ENCODE measurements at places on chromosomes 4 and X. TPM values are rescaled to one million over a fixed set of nuclear protein-coding genes. Genes with fewer than 3 reads are reported as not detected.

DNA sequence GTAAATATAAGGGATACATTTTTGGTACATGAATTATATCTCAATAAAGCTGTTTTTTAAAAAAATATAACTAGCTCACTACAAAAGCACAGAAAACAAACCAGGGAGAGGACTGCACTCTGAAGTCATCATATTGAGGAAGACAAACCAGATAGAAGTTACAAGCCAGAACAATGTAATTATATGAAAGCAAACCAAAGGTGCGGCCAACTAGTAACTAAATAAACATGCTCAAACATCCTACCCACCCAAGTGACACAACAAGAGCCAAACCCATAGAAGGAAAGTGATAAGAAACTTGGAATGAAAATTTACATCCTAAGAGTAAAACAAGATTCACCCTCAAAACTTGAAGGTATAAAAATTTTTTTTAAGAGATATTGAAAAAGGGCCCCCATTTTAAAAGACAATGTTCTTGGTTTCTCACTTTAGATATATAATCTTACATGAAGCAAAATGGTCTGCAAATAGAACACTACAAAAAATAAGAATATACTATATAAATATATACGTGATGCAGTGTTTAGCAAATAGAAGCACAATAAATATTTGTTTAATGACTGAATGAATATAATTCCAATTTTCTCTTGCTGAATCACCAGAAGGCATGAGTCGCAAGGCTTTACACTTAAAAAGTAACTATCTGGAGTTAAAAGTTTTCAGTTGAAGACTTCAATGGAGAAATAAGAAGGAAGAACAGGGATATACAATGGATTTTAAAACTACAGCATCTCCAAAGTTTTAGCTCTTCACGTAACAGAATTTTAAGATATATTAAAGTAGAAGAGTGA, 4.0 kb upstream of the SH3D19 start:
- DNase-seq, result no peak

- DNase-seq, result no peak
These were observed 618.6 kb upstream of the CPEB2 start for GRCh38 chr4:14383652-14384051.

- DNase-seq, result no peak
These were observed 1.6 kb downstream of the RCHY1 start for GRCh38 chr4:75512386-75513211.

DNA sequence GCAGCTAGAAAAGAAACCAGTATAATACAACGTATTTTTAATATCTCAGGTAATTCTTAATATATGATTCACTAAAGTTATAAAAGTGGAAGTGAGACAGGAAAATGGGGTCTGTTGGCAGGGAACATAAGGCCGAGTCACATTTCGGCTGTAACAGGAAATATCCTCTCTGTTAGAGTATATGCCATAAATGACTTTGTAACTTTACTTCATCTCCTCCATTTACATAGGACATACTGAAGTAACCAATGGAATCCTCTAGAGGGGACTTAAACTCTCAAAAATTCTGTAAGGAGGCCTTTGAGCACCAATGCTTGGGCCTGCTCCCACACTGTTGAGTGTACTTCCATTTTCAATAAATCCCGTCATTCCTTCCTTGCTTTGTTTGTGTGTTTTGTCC, 71.3 kb downstream of the ANKRD17 start:
- DNase-seq, result no peak

DNA sequence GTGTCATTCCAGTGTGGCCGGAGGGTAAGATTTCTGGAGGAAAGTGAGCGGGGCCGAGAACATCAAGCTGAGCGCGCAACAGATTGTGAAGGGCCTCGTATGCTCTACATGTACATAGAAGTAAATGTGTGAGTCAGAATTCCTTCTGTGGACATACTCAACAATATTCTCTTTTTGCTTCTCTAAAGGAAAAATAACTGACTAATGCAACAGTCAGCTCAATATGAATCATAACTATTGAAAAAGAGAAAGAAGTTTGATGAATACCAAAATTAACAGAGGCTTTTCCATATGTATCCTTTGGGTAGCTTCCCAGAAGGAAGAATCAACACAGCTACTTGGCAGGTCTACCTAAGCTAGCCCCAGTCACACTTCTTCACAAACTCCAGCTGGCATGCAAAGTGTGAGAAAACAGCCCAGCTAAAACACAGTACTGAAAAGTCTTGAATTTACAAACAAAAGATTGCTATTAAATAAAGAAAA, 87.5 kb upstream of the ZFP42 start:
- DNase-seq, result no peak

DNA sequence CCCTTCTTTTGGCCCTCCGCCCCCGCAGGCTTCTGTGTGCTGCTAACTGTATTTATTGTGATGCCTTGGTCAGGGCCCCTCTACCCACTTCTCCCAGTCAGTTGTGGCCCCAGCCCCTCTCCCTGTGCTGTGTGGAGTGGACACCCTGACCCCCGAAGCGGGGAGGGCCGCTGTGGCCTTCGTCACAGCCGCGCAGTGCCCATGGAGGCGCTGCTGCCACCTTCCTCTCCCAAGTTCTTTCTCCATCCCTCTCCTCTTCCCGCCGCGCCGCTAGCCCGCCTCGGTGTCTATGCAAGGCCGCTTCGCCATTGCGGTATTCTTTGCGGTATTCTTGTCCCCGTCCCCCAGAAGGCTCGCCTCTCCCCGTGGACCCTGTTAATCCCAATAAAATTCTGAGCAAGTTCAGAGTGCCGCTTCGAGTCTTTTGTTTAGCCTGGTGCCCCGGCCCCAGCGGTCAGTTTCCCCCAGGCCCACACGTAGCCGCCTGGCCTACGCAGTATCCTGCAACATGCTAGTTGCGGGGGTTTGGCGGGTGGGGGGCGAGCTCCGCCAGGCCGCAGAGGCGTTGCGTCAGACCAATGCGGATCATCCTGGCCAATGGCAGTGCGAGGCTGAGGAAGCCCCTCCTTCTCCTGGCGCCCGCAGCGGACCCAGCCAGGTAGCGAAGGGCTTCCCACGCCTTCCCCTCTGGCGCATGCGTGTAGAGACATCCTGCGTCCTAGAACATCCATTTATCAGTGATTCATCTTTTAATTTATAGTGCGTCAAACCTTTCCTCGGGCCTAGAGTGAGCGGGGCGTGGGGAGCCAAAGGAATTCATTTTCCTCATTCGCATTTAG, 5.6 kb upstream of the KANTR start:
- peak; percentile 63 for DNase-seq

DNA sequence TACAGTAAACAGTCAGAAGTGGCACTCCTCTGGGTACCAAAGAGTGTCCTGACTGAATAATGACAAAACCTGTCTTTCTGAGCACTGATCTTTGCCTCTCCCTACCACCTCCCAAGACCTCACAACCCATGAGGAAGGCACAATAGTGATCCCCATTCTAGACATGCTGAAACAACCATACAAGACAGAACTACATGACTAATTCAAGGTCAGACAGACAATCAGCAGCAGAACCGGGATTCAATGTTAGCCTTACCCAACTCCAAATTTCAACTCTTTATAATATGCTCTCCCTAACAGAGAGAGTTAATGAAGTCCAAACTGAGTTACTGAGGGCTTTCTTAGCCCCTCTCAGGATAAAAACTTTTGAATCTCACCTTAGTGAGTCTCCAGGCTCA, 71.0 kb downstream of the IRF2 start:
- no peak for DNase-seq

- DNase-seq, result no peak
These were observed 66.0 kb downstream of the TRMT44 start for GRCh38 chr4:8506373-8507195.

GRCh38 chr4:828641-829271, 2.8 kb upstream of the CPLX1 start:
- no peak for DNase-seq

DNA sequence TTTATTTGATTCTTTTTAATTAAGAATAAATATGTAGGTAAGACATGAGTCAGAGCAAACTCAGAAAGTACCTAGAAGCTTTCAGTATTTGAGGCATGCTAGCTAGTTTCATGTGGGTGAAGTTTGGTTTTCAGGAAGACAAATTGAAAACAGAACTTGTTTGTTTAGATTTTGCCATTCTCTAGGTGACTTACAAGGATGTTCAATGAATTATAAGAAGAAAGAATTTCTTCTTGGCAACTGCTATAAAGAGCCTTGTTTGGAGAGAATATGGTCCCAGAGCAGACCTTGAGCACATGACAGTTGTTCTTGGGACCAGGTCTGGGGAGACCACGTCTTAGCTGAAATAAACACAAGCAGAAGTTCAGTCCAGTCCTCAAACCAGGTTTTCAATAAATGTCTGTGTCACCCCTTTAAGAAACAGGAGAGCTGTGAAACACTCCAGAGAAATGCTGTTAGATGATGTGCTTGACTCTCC, 38.0 kb upstream of the IL21 start:
- no peak for DNase-seq

- DNase-seq, result no peak
These were observed 590 bp upstream of the NAF1 start for GRCh38 chr4:163167333-163167626.

- DNase-seq, result no peak
These were observed 60.1 kb downstream of the APBB2 start for GRCh38 chr4:41154010-41154813.

DNA sequence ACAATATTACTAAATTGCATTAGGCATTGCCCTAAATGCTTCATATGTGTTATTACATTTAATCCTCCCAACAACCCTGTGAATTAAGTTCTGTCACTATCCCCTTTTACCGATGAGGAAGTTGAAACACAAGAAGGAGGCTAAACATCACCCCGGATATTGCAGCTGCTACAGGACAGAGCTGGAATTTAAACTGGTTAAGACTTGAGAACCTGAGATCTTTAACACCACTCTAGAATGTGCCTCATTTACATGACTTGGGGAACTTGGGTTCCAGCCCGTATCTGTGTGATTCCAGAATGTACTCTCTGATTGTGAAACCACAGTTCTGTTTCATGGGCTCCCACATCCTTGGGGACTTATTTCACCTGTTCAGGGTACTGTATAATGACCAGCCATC, 165.1 kb upstream of the PPARGC1A start:
- DNase-seq, result no peak

- DNase-seq, result no peak
These were observed 6.8 kb upstream of the ACSL4 start for GRCh38 chrX:109739625-109740432.

DNA sequence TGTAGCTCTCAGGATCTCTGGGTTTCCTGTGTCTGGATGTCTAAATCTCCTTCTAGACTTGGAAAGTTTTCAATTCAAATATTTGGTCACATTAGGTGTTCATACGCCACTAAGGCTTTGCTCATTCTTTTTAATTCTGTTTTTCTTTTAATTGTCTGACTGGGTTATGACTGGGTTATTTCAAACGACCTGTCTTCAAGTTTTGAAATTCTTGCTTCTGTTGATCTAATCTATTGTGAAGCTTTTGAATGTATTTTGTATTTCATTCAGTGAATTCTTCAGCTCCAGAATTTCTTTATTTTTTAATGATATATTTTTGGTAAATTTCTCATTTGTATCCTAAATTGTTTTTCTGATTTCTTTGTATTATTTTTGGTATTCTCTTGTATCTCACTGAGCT, 81.0 kb upstream of the PCDH10 start:
- no peak for DNase-seq

DNA sequence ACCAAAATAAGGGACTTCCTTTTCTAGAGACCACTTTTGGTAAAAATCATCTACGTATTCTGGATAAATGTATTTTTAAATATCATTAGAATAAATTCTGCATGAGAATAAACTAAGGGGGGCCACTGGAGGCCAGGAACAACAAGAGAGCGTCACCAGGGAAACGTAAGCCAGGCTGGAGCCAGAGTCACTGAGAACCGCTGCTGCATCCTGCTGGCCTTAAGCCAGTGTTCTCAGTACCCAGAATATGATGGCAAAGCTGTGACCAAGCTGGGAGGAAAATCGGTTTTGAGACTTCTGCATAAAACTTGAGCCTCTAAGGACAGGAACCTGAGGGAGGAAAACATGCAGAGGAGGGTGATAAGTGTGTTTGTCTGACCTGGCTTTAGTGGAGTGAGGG, 63.0 kb upstream of the FAM9A start:
- no peak for DNase-seq

GRCh38 chrX:129726307-129727111, 12.3 kb upstream of the XPNPEP2 start:
- no peak for DNase-seq

DNA sequence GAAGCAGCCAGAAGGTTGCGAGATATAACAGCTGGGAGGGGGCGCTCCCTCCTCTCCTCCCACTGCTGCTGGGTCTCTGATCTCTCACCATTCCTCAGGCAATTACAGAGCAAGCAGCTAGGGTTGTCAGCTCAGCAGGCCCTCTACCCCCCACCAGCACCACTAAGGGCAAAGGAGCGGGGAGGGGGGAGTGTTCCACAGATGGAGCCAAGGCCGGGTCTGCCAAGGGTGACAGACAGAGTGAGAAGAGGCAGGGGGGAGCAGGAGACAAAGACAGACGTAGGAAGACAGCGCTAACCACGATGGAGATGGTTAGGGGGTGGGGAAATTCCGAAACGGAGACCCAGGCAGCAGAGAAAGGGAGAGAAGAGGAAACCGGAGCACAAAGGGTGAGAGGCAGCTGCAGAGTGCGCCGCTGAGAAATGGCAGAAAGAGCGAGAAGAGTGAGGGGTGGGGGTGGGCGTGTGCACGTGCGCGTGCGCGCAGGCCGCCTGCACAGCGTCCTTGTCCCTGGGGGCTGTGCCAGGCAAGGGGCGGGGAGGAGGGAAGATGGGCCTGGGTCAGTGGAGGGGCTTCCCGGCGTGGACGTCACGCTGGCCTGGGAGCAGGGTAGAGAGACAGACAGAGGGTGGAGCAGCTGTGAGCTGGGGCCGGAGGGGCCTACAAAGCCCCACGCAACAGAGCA, 6.9 kb downstream of the L1CAM start:
- no peak for DNase-seq

The FGFBP1 gene
- total RNA-seq, result not detected

The SMARCAD1 gene
- total RNA-seq, result 27.7 TPM

The POF1B gene
- total RNA-seq, result not detected

The ZCCHC18 gene
- 8.8 TPM for total RNA-seq

The FGG gene
- total RNA-seq, result not detected

The BCORL1 gene
- 15.4 TPM for total RNA-seq

The AFP gene
- not detected for total RNA-seq

The KLHL13 gene
- 0.48 TPM for total RNA-seq

The CLCN4 gene
- total RNA-seq, result 0.25 TPM

The NDST3 gene
- not detected for total RNA-seq

The COX18 gene
- total RNA-seq, result 14.0 TPM

The DTHD1 gene
- 4.7 TPM for total RNA-seq

The MTTP gene
- total RNA-seq, result 0.43 TPM

The HTRA3 gene
- total RNA-seq, result not detected

The SULT1E1 gene
- not detected for total RNA-seq

The FOXR2 gene
- total RNA-seq, result not detected
